Sciatic nerve (tissue), 2 donors: ENCODE measurements at places on chromosomes 1 and 21. TPM values are rescaled to one million over a fixed set of nuclear protein-coding genes. Genes with fewer than 3 reads are reported as not detected.
A peak's percentile ranks its signal among the peaks of the same experiment; 100 is the strongest.

- no peak for DNase-seq
Measured at GRCh38 chr1:78703806-78704205, 54.2 kb downstream of the IFI44 start.

GRCh38 chr1:62423580-62424242, 13.1 kb upstream of the USP1 start:
- no peak for DNase-seq

DNA sequence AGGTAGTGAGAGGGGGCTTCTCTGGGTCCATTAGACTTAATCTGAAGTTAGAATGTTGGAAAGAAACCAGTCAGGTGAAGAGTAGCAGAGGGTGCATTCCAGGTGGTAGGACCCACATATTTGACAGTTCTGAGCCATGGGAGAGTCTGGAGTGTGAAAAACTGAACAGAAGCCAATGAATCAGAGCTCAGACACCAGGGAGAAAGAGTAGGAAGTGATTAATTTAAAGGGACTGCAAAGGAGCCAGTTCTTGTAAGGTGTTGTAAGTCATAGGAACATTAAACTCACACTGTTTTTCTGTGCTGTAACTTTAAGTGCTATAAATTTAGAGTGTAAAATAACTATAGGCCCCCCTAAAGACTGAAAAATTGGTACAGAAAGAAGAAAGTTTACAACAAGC, 5.9 kb upstream of the DHX9 start:
- no peak for DNase-seq

- DNase-seq = peak; percentile 45
Measured at GRCh38 chr1:227779685-227780084, 35.8 kb upstream of the PRSS38 start.

GRCh38 chr1:7956218-7957032, 5.1 kb upstream of the PARK7 start:
- DNase-seq = no peak

DNA sequence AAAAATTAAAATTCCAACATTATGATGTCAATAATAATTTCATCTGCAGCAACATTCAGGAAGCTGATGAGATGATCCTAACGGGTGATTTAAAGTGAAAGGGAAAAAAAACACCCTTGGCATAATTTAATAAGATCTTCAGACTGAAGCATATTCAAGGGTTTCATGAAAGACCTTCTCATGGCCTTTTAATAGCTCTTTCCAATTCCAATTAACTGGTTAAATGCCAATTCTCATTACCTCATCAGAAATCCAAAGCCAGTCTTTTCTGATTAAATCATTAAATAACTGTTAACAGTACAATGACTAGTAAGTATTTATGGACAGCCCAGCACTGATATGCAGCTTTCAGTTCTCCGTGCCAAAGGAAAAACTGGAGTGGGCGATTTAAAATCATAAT, 407.5 kb downstream of the SMYD3 start:
- no peak for DNase-seq

DNA sequence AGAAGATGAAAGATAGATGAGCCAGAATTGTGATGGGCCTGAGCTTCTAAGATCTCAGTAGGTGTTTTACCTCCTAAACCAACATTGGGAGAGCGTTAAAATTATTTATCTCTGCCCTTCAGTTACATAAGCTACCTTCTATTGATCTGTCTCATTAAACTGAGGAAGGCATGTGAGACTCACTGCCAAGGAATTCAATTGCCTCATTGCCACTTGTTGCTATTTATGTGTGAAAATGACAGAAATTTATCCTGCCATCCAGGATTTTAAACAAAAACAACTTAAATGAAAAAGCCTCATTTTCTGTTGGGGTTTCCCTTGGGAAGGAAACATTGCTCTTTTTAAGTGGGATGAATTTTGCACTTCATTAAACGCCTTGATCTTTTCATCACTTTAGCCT, 78.7 kb upstream of the RUNX1 start:
- DNase-seq = no peak

GRCh38 chr1:228842094-228842775, 107.0 kb downstream of the RHOU start:
- no peak for DNase-seq

Gene C1orf94
- not detected for total RNA-seq

Gene OR2AK2
- total RNA-seq = not detected

Gene FOXO6
- total RNA-seq = 1.7 TPM

Gene KANK4
- 69.9 TPM for total RNA-seq
